AG20443 (cell line): ENCODE measurements at places on chromosomes 2 and 18.

- DNase-seq, result peak; percentile 64
Observed at GRCh38 chr2:11775384-11775783, 29.0 kb downstream of the LPIN1 start.

- no peak for DNase-seq
Observed at GRCh38 chr18:48302736-48303135, 106.4 kb downstream of the ZBTB7C start.

DNA sequence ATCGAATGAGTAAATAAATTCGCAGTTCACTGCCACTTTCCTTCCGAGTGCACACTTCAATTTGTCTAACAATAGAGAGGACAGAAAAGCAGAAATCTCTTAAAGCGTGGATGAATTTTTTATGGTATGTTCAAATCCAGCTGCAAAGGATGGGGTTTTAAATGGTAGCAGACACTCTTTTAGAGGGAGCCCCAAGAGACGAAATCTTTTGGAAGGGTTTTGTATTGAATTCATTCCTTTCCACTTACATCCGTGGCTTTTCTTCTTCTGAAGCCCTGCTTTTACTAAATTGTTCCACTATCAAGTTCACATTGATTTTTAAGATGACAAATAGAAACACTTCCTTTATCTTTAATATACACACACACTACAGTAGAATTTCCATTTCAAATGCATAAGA is 680.7 kb downstream of the NR4A2 start:
- DNase-seq, result no peak

GRCh38 chr18:71837547-71837946 is 706.6 kb downstream of the CBLN2 start:
- DNase-seq, result no peak

DNA sequence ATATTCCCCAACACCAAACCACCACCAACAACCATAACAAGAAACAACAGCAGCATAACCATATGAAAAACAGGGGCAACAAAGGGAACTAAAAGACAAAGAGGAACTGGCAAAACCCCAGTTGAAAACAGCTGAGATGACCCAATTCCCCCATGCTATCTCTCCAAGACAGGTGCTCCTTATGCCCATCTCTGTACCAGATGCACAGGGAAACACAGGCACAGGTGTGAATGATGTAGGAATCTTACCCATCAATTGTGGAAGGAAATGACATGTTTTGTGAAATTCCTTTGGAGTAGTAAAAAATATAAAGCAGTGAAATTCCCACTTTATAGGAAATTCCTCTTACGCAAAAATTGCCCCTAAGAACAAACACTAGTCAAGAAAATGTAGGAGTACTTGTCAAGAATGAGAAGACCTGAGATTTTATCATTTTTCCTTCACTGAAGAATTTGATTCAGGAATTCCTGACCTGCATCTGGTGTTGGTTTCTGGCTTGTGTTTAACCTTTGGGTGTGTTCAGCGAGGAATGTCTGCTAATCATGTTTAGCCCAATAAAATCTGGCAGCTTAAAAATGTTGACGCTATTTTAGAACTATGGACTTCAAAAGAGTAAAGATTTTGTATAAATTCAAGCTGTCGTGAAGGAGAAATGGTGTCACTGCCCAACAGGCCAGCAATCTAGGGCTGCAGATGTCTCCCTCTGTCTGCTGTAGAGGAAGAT is 67.7 kb upstream of the ARHGAP28 start:
- DNase-seq, result no peak

DNA sequence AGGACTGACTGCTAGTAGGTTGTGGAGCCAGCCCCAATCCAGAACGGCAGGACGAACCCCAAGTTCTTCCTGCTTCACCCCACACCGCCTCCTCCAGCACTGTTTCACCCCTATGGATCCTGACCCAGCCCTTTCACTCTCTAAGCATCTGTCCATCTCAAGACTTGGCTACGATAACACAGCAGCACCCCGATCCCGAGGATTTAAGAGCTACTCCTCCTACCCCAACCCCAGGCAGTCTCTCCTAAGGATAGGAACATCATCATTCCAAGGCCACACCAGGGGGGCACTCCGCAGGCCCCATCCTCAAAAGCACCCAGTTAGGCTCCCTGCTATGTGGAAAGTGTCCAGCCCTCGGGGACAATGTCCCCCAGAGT is 645 bp downstream of the KCTD18 start:
- DNase-seq, result peak; percentile 50

DNA sequence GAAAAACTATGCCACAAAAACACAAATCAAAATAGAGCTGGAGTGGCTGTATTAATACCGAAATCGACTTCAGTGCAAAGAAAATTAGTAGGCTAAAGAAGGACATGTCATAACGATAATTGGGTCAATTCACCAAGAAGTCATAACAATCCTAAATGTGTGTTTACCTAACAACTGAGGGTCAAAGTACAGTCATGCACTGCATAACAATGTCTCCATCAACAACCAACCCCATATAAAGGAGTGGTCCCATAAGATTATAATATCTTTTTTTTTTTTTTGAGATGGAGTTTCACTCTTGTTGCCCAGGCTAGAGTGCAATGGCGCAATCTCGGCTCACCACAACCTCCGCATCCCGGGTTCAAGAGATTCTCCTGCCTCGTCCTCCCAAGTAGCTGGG is 87.5 kb downstream of the NAB1 start:
- no peak for DNase-seq

DNA sequence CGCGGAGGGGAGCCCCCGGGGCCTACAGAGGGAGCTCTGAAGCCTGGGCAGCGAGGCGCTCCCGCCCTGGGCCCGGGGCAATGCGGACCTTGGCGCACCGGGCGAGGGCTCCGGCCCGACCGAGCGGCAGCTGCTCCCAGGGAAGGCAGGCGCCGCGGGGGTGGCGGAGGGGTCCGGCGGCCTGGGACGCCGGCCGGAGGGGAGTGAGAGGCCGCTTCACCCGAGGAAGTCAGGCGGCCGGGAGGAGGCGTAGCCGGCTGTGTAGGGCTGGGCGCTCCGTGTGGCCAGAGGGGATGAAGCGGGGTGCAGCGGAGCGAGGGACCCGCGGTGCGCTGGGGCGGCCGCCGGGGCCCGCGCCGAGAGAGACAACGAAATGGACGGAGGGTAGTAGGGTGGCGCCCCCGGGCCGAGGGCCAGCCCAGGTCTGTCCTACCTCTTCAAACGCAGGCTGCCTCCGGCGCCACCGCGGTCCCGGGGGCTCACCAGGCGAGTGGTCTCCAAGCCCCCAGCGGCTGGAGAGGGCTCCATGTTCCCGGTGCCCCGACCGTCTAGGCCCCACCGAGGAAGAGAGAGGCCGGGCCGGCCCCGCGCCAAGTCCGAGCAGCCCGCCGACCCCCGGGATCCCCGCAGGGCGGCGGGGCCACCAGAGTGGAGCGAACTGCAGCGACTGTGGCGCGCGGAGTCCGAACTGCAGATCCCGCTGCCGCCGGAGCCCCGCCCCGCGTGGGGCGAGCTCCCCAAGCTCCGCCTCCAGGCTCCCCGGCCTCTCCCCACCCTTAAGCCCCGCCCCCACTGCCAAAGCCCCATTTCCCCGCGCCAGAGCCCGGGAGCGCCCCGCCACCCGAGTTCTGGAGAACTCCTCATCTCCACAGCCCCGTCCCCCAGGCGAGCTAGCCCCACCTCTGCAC is at the start of gene SLC30A3:
SLC30A3 (minus strand) TSS at position 669 of the 908 bp plus-strand sequence; CDS start at position 528, 141 bp downstream.
- peak; percentile 92 for DNase-seq
